Colonic mucosa (tissue), 4 donors: ENCODE measurements at places on chromosomes 13 and 19. TPM values are rescaled to one million over a fixed set of nuclear protein-coding genes. Genes with fewer than 3 reads are reported as not detected.

DNA sequence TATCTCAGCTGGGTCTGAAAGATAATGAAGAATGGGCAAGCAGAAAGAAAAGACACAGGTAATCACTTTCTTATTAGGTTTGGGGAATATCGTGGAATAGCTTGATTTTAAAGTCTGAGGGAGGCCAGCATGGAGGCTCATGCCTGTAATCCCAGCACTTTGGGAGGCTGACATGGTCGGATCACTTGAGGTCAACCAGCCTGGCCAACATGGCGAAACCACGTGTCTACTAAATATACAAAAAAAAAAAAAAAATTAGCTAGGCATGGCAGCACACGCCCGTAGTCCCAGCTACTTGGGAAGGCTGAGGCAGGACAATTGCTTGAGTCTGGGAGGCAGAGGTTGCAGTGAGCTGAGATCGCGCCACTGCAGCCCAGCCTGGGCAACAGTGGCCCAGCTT lies 1.5 kb upstream of the PAFAH1B3 start:
- H3K4me1 ChIP-seq: peaks cover 4% of the 10 kb centered on the region
- no peak overlapping the region for H3K27ac ChIP-seq
- H3K36me3 ChIP-seq: no peaks in the 10 kb centered on the region
- no peaks in the 10 kb centered on the region for H3K27me3 ChIP-seq
- H3K4me3 ChIP-seq: no peak overlapping the region

Gene CFAP97D2
- not detected for total RNA-seq

Gene TRPC4
- total RNA-seq: 0.66 TPM

GRCh38 chr13:49466292-49466838 lies 22.3 kb downstream of the SETDB2 start:
- H3K36me3 ChIP-seq: no peaks in the 10 kb centered on the region
- H3K27me3 ChIP-seq: no peaks in the 10 kb centered on the region
- H3K4me1 ChIP-seq: no peaks in the 10 kb centered on the region
- H3K4me3 ChIP-seq: no peak overlapping the region
- DNase-seq: no peak
